ENCODE measurements at places on chromosomes 7 and 10.

- DNase-seq = no peak
These were observed 244.4 kb downstream of the CHCHD3 start for GRCh38 chr7:132837529-132837928.

GRCh38 chr10:103540722-103541121 lies 47.2 kb downstream of the NEURL1 start:
- DNase-seq = no peak

DNA sequence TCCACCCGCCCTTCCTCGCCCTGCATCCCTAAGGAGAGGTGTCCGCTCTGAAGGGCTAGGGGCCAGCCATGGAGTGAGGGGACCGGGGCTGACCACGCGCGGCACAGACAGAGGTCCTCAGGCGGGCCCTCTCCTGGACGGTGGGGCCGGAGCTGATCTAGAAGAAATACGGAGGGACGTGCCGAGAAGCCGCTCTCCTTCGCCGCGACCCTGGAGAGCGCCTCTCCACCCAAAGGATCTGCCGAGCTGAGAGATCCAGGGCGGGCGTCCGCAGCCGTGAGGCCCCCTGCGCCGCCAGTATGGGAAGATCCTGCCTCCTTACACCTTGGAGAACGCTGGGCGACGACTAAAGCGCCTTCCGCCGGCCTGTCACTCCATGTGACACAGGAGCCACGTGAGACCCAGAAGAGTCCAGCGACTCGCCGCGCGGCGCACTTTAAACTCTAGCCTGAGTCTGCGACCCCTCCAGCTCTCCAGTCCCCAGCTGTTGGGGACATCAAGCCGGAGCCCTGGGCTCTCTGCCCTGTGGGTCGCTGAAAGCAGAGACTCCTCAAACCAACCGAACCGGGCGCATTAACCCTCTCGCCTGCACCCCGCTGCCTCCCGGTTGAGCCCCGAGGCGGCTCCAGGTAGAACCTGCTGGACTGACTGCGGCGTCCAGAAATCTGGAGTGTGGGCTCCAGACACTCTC lies 1.5 kb upstream of the SFMBT2 start:
- DNase-seq = peak; percentile 63

GRCh38 chr7:100963386-100963785 lies 6.0 kb upstream of the MUC12 start:
- no peak for DNase-seq

DNA sequence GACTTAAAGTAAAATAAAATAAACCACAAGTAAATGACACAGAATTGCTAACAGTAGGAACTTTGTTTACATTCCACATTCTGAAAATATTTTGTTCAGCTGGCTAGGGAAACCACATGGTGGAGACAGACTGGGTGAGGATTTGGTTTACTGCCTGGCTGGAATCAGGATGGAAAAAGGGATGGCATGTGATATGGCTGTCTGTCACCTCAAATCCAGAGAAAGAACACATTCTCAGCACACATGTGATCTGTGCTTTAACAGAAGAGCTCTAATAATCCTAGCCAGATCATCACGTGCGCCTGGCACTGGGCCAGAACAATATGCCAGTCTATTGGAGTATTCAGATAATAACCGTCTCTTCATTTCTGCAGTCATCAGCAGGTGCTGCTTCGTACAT lies 90.9 kb upstream of the PIP4K2A start:
- peak; percentile 57 for DNase-seq

All from hepatocyte (in vitro differentiated cells).